ENCODE measurements at places on chromosomes 3 and 15. TPM values are rescaled to one million over a fixed set of nuclear protein-coding genes. Genes with fewer than 3 reads are reported as not detected.

GRCh38 chr15:89611317-89611716 is 36.0 kb downstream of the TICRR start:
- no peak overlapping the region for H3K4me3 ChIP-seq
- H3K4me1 ChIP-seq, result no peaks in the 10 kb centered on the region
- no peak overlapping the region for H3K27ac ChIP-seq
- DNase-seq, result no peak

- no peaks in the 10 kb centered on the region for H3K27me3 ChIP-seq
- no peaks in the 10 kb centered on the region for H3K36me3 ChIP-seq
- H3K27ac ChIP-seq, result no peak overlapping the region
- peaks cover 4% of the 10 kb centered on the region for H3K4me1 ChIP-seq
Observed at GRCh38 chr15:74523982-74524381, 17.0 kb upstream of the ARID3B start.

GRCh38 chr3:138747225-138747624 is 87.5 kb downstream of the PIK3CB start:
- H3K27me3 ChIP-seq, result no peaks in the 10 kb centered on the region
- H3K4me3 ChIP-seq, result no peak overlapping the region
- no peak for DNase-seq
- H3K36me3 ChIP-seq, result peaks cover 8% of the 10 kb centered on the region
- no peak overlapping the region for H3K27ac ChIP-seq

GRCh38 chr3:155047672-155048071 is 32.4 kb upstream of the MME start:
- H3K4me1 ChIP-seq, result no peaks in the 10 kb centered on the region
- DNase-seq, result no peak
- no peak overlapping the region for H3K4me3 ChIP-seq
- no peak overlapping the region for H3K27ac ChIP-seq
- no peaks in the 10 kb centered on the region for H3K27me3 ChIP-seq
- no peaks in the 10 kb centered on the region for H3K36me3 ChIP-seq

GRCh38 chr3:11509173-11510000 is 134.3 kb downstream of the VGLL4 start:
- no peak overlapping the region for H3K4me3 ChIP-seq
- H3K4me1 ChIP-seq, result peaks cover 12% of the 10 kb centered on the region
- no peaks in the 10 kb centered on the region for H3K27me3 ChIP-seq
- DNase-seq, result no peak

- peaks cover 2% of the 10 kb centered on the region for H3K36me3 ChIP-seq
- H3K27ac ChIP-seq, result no peak overlapping the region
- DNase-seq, result no peak
- no peaks in the 10 kb centered on the region for H3K4me1 ChIP-seq
Observed at GRCh38 chr15:65092911-65093792, 16.6 kb downstream of the KBTBD13 start.

GRCh38 chr3:77648214-77648613 is 608.3 kb downstream of the ROBO2 start:
- H3K27me3 ChIP-seq, result no peaks in the 10 kb centered on the region
- no peak for DNase-seq
- H3K36me3 ChIP-seq, result no peaks in the 10 kb centered on the region
- no peak overlapping the region for H3K4me3 ChIP-seq
- H3K27ac ChIP-seq, result no peak overlapping the region
- no peaks in the 10 kb centered on the region for H3K4me1 ChIP-seq

- peaks cover 49% of the 10 kb centered on the region for H3K27me3 ChIP-seq
- H3K27ac ChIP-seq, result no peak overlapping the region
- H3K4me1 ChIP-seq, result peaks cover 3% of the 10 kb centered on the region
Observed at GRCh38 chr3:142961539-142961938, 1.9 kb downstream of the PAQR9 start.

DNA sequence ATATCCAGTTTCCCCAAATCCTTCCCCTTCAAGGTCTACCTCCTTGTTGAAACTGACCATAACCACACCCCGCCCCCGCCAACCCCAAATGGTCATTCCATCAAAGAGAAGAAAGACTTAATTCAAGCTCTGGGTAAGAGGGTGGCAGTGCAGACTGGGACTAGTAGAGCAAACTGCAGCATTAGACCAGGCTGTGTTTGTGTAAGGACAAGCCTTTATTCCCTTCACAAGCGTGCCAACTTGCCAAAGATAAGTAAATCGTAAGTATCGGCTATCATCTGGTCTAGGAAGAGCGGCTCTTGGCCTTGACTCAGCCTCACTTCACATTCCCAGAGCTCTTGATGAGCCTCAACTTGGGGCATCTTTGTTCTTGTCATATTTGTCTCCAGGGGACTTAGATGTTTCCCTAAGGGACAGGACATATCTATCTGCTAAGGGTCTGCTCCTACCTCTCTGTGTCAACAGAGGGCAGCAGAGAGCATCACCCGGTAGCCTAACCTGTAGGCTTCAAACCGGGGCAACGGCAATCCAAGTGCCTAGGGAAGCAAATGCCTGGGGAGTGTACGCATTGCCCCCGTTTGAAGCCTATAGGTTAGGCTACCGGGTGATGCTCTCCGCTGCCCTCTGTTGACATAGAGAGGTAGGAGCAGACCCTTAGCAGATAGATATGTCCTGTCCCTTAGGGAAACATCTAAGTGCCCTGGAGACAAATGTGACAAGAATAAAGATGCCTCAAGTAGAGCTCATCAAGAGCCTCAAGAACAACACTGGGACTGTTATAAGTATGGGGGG is 8.9 kb upstream of the MAP3K13 start:
- H3K36me3 ChIP-seq, result no peaks in the 10 kb centered on the region
- peak; percentile 89 for DNase-seq
- peaks cover 28% of the 10 kb centered on the region for H3K27me3 ChIP-seq
- no peak overlapping the region for H3K4me3 ChIP-seq
- H3K4me1 ChIP-seq, result no peaks in the 10 kb centered on the region

GRCh38 chr3:64271631-64272030 is 46.4 kb upstream of the PRICKLE2 start:
- H3K27me3 ChIP-seq, result peaks cover 11% of the 10 kb centered on the region
- DNase-seq, result no peak
- H3K36me3 ChIP-seq, result no peaks in the 10 kb centered on the region

DNA sequence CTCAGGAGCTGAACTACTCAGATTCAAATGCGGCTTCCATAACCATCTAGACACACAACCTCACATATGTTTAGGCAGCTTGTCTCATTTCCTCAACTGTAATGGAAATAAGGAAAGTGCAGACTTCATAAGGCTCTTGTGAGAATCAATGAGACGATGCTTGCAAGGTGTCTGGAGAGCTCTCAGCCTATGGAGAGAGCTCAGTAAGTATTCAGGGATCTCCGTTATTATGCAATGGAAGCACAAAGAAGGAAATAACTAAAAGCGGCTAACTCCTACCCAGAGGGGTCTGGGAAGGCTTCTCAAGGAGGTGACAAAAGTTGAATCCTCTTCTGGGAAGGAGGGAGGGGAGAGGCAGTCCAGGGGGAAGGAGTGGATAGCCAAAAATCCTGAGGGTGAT is 50.1 kb upstream of the LIPC start:
- H3K4me3 ChIP-seq, result no peak overlapping the region
- DNase-seq, result no peak
- H3K27ac ChIP-seq, result no peak overlapping the region
- H3K27me3 ChIP-seq, result no peaks in the 10 kb centered on the region

DNA sequence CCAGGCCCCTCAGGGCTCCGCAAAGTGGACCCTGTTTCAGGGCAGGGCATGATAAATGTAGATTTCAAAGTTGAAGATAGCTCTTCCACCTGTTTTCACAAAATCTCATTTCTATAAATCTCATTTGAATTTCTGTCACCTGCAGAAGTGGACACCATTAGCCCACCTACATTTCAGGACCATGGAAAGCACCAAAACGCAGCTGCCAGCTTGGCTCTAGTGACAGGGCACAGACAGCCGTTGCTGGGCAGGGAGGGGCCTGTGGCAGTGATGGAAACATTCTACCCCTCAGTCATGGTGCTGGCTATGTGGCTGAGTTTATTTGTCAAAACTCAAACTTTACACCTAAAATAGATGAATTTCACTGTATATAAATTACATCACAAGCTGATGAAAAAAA is 40.4 kb downstream of the PRR23E start:
- no peak overlapping the region for H3K4me3 ChIP-seq
- no peaks in the 10 kb centered on the region for H3K4me1 ChIP-seq
- H3K27ac ChIP-seq, result no peak overlapping the region
- peaks cover 5% of the 10 kb centered on the region for H3K27me3 ChIP-seq

- peaks cover 55% of the 10 kb centered on the region for H3K4me1 ChIP-seq
- no peak for DNase-seq
- peaks cover 14% of the 10 kb centered on the region for H3K36me3 ChIP-seq
- H3K27ac ChIP-seq, result no peak overlapping the region
Observed at GRCh38 chr3:171295484-171296373, 164.5 kb downstream of the TNIK start.

DNA sequence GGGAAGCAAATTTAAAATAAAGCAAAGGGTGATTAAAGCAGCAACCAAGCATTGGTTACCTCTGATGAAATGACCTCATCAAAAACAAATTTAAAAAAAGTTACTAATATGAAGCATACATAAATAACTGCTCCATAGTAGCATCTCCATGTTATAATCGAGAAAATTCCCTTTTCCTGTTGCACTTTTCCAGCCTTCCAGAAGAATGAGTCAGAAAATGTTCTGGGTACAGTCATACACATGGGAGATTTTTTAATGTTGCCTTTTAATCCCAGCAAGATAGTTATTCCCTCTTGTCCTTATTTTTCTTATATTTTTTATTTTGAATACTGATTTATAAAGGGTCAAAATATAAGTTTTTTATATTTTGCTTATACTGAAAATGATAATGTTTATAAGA is 2.6 kb upstream of the TMCO5A start:
- H3K36me3 ChIP-seq, result no peaks in the 10 kb centered on the region
- no peaks in the 10 kb centered on the region for H3K4me1 ChIP-seq
- H3K4me3 ChIP-seq, result no peak overlapping the region

- peaks cover 56% of the 10 kb centered on the region for H3K36me3 ChIP-seq
- no peak for DNase-seq
- peak overlapping the region; percentile 76 for H3K27ac ChIP-seq
- peaks cover 92% of the 10 kb centered on the region for H3K4me1 ChIP-seq
- H3K27me3 ChIP-seq, result no peaks in the 10 kb centered on the region
Observed at GRCh38 chr3:71080517-71081083, 502.9 kb downstream of the FOXP1 start.

DNA sequence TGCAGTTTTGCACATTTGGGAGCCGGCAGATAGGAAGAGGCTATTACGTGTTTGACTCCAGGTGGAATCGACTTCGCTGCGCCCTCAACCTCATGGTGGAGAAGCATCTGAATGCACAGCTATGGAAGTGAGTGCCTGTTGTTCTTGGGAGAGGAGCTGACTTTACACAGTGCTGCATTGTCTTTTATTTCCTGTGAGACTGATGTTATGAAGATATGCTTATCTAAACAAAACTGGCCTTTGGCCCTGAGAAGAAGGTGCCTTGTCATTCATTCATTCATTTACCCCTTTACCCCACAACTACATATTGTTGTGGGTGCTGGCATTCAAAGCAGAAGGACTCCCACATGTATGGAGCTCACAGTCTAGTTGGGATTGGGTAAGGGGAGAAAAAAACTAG is 32.6 kb downstream of the PSMD6 start:
- H3K27me3 ChIP-seq, result no peaks in the 10 kb centered on the region
- H3K36me3 ChIP-seq, result peaks cover 52% of the 10 kb centered on the region
- DNase-seq, result no peak
- peak overlapping the region; percentile 80 for H3K27ac ChIP-seq
- H3K4me3 ChIP-seq, result no peak overlapping the region

DNA sequence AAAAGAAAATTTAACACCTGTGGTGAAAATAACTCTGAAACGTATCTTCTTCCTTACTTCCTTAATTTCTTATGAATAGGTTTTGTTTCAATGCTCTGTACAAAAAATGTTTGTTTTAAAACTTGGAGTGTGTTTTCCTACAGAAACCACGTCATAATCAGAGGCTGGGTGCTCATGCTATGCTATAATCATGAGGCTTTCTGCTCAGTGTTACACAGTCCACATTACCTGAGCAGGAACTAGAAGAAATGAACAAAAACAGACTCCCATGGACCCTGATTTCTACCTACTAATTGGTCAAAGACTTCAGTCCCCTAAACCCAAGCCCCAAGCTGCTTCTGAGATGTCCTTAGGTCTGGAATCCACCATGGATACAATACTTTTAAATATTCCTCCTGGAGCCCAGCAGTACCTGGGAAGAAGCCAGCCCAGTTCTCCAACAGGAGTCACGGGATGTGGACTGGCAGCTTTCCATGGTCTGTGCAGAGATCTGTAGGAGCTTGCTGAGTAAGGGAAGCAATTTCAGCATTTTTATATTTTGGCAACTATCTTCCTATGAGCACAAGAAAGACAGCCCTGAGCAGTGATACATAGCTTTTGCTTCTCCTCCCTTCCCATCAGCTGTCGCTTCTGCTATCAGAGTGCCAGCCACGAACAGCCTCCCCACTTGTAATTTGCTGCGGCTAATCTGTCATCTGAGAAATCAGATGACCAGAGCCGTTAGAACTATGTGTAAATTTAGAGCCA is 65.6 kb downstream of the WDR72 start:
- H3K36me3 ChIP-seq, result no peaks in the 10 kb centered on the region
- H3K4me1 ChIP-seq, result no peaks in the 10 kb centered on the region
- no peak overlapping the region for H3K4me3 ChIP-seq
- H3K27me3 ChIP-seq, result no peaks in the 10 kb centered on the region
- DNase-seq, result no peak
- H3K27ac ChIP-seq, result no peak overlapping the region

DNA sequence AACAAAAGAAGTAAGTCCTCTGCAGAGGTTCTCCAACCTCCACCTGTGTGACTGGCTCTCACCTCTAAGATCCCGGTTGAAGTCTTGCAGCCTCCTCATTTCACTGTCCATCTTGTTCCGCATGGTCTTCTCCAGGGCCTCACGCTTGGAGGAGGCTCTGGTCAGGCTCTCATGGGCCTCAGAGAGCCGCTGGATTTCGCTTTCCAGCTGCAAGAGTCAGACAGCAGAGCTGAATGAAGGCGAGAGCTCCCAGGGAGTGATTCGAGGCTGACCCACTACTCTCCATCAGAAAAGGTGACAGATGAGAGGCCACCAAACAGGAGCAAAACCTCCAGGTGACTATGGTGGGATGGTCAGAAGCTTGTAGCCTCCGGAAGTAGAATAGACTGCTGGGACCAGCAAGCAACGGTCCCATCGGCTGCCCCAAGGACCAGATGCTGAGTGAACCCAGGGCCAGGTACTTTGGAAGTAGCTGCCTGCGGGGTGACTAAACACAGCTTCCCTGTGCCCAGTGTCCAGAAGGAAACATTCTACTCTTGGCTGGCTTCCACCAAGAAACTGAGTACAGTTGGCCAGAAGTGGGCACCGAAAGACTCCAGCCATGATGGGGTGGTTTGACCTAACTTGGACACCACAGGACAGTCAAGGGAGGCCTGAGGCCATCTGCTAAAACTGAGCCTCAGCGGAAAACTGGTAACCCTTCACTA is 7.9 kb downstream of the AMOTL2 start:
- no peak overlapping the region for H3K27ac ChIP-seq
- H3K36me3 ChIP-seq, result no peaks in the 10 kb centered on the region
- H3K4me3 ChIP-seq, result no peak overlapping the region
- no peak for DNase-seq
- peaks cover 21% of the 10 kb centered on the region for H3K4me1 ChIP-seq

- H3K4me1 ChIP-seq, result peaks cover 96% of the 10 kb centered on the region
- peak; percentile 63 for DNase-seq
- H3K27ac ChIP-seq, result peak overlapping the region; percentile 99
- no peaks in the 10 kb centered on the region for H3K27me3 ChIP-seq
- peaks cover 19% of the 10 kb centered on the region for H3K36me3 ChIP-seq
Observed at GRCh38 chr3:128787256-128788253, 61.6 kb downstream of the RAB7A start.

- H3K36me3 ChIP-seq, result no peaks in the 10 kb centered on the region
- DNase-seq, result no peak
- no peaks in the 10 kb centered on the region for H3K27me3 ChIP-seq
- H3K4me3 ChIP-seq, result no peak overlapping the region
- H3K27ac ChIP-seq, result no peak overlapping the region
Observed at GRCh38 chr3:172659246-172660002, 51.4 kb downstream of the NCEH1 start.

AP3B2 gene
- total RNA-seq, result 0.18 TPM

ACP3 gene
- not detected for total RNA-seq

PLA2G4B gene
- 4.8 TPM for total RNA-seq

SYNPR gene
- total RNA-seq, result not detected

IQCF5 gene
- not detected for total RNA-seq

FAM107A gene
- not detected for total RNA-seq
